Posterior vena cava (tissue), 2 donors: ENCODE measurements at places on chromosomes 7 and 10.

- no peak for DNase-seq
Measured at GRCh38 chr10:44046605-44047004, 338.3 kb downstream of the CXCL12 start.

- DNase-seq = no peak
Measured at GRCh38 chr7:95330204-95330960, 6.0 kb upstream of the PON1 start.

GRCh38 chr7:72316148-72316547 is 96.0 kb downstream of the CALN1 start:
- DNase-seq = no peak

DNA sequence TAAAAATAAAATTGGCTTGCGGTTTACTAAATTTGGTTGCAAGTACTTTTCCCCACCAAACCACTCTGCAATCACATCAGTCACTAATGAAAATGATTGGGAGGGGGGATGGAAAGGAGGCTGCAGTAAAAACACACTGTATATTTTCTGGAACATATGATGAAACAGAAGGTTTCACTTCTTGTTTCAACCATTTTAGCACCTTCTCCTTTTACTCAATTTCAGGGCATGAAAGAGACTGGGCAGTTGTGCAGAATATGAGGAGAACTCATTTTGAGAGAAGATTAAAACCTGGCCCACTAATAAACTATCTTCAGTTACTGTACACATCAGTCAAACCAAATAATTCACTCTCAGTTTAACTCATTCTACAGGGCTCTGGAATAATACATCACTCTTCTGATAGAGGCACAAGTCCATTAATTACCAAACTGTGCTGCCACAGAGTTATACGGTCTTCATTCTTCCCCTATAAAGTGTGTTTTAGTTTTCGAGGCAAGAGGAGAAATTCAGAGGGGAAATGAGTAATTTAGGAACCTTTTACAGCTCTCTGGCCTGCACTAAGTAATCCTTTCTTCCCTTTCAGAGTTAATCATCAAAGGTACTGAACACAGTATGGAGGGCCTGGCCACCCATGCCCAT is 25.5 kb downstream of the JAZF1 start:
- DNase-seq = no peak

DNA sequence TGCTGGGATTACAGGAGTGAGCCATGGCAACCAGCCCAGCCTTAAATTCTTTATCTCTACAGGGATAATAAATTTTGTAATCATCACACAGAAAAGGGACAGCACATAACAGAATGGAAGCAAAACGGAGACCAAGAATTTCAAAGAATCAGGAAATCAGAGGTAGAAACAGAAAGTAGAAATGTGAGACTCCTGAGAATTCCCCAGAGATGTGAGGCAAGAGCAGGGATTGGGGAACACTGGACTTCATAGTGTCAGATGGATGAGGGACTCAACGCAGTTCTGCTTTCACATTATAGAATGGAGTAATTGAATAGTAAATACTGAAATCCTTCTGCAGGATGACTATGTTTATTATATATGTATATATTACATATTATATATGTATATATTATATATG is 52.5 kb upstream of the MPP7 start:
- no peak for DNase-seq

GRCh38 chr10:60096761-60097513 is 190.6 kb upstream of the CCDC6 start:
- DNase-seq = no peak

DNA sequence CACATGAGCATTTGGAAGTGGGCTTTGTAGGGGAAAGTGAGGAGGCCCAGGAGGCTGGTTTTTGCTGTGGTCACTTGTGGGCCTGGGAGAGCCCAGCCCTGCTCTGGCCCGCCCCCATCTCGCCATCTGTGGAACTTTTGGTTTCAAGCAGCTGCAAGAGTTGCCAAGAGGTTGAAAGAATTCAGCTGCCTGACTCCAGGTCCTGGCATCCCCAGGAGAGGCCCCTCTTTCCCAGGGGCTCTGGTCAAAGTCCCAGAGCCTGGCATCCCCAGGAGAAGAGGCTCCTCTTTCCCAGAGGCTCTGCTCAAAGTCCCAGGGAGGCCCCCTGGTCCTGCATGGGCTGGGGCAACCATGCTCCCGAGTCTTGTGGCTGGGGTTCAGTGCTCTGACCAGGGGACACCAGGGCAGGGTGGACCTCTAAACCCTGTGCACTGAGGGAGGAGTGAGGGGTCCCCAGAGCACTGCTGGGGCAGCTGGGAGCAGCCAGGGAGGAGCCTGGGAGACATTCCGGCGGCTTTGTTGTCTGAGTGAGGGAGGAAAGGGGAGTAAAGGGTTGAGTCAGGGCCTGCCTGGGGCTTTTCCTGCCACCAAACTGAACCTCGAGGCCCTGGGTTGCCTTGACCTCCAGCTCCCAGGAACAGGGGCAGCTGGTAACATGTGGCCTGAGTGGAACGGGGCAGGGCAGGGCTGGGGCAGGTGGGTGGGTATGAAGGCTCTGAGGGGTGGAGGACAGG is 27.7 kb upstream of the CSGALNACT2 start:
- peak; percentile 68 for DNase-seq

DNA sequence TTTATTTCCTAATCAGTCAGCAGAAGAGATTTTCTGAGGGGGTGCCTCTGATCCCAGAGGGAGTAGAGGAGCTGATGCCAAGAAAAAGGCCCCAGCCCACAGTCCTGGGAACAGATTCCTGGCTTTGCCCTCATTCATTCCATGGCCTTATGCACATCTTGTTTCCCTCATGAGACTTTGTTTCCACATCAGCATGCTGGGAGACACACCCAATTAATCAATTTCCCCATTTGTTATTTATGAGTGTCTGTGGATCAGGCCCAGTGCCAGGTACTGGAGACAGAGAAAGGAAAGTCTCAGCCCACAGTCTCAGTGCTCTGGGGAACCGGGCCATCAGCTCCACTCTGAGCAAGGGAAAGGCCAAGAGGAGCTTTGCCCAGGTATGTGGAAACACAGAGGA is 496.2 kb upstream of the ZMIZ1 start:
- DNase-seq = no peak

- DNase-seq = no peak
Measured at GRCh38 chr10:25704622-25705021, 229.4 kb upstream of the MYO3A start.

DNA sequence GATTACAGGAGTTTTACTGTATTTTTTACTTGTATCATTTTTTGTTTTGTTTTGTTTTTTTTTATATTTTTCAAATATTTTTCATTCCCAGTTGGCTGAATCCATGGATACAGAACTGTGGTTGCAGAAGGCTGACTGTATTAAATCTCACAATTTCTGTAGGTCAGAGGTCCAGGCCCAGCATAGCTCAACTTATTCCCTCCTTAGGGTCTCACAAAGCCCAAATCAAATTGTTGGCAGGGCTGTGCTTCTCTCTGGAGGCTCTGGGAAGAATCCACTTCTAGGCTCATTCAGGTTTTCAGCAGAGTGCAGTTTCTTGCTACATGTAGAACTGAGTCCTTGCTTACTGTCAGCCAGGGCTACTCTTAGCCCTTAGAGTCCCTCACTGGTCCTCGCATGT is 22.6 kb downstream of the TSPAN14 start:
- no peak for DNase-seq

DNA sequence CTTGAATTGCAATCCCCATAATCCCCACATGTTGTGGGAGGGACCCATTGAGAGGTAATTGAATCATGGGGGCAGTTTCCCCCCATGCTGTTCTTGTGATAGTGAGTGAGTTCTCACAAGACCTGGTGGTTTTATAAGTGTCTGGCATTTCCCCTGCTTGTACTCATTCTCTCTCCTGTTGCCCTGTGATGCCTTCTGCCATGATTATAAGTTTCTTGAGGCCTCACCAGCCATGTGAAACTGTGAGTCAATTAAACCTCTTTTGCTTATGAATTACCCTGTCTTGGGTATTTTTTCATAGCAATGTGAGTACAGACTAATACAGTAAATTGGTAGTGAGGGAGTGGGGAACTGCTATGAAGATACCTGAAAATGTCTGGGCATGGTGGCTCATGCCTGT is 65.0 kb downstream of the ANKRD7 start:
- DNase-seq = no peak

DNA sequence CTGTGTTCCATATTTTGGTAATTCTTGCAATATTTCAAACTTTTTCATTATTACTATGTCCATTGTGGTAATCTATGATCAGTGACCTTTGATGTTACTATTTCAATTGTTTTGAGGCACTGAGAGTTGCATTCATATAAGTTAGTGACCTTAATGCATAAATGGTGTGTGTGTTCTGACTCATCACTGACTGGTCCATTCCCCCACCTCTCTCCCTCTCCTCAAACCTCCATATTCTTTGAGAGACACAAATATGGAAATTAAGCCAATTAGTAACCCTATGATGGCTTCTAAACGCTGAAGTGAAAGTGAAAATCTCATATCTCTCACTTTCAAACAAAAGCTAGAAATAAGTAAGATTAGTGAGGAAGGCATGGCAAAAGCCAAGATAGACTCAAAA is 739.6 kb downstream of the CCSER2 start:
- DNase-seq = no peak

GRCh38 chr7:107879400-107880035 is 11.5 kb upstream of the DLD start:
- DNase-seq = no peak

- no peak for DNase-seq
Measured at GRCh38 chr10:34200355-34200901, 614.7 kb downstream of the PARD3 start.

GRCh38 chr10:6507311-6507710 is 72.8 kb downstream of the PRKCQ start:
- no peak for DNase-seq

GRCh38 chr7:76054123-76055120 is 6.5 kb downstream of the MDH2 start:
- DNase-seq = no peak

DNA sequence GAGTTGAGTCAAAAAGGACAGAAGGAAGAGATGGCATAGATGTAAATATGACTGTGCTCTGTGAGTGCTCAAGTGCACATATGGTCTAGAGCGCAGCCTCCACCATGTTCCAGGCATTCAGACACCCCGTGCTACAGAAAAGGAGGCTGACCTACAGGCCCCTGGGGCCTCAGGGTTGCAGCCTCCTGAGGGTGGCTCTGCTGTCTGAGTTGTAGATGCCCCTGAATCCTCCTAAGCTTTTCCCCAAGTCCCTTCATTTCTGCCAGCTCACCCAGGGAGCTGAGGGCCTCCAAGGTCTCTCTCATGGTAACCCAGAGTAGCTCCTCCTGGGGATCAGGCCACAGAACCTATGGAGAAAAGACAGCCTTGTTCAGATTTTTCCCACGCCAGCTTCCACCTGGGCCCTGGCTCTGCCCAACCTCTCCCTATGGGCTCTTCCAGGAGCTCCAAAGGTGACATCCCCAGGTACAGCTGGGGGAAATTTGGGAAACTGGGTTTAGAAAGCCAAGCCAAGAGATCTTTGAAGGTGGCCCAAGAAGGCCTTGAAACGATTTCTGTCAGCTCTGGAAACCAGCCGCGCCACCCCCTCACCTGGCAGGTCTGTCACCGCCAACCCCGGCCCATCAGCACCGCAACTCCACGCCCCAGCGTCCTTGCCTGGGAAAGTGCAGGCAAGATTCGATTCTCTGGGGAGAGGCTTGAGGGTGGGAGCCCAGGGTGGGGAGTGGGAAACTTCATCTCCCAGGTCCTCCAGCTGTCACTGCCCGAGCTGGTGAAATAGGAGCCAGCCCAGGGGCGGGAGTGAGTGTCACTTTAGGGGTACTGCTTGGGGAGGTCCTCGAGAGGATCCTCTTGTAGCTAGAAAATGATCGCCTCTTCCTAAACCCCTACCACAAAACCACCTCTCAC is 2.4 kb downstream of the ZNF467 start:
- DNase-seq = no peak

- DNase-seq = no peak
Measured at GRCh38 chr7:47806701-47807103, 141.6 kb downstream of the PKD1L1 start.

GRCh38 chr7:146249272-146249671 is 132.7 kb downstream of the CNTNAP2 start:
- no peak for DNase-seq

- DNase-seq = no peak
Measured at GRCh38 chr10:77670817-77671443, 33.3 kb upstream of the KCNMA1 start.

DNA sequence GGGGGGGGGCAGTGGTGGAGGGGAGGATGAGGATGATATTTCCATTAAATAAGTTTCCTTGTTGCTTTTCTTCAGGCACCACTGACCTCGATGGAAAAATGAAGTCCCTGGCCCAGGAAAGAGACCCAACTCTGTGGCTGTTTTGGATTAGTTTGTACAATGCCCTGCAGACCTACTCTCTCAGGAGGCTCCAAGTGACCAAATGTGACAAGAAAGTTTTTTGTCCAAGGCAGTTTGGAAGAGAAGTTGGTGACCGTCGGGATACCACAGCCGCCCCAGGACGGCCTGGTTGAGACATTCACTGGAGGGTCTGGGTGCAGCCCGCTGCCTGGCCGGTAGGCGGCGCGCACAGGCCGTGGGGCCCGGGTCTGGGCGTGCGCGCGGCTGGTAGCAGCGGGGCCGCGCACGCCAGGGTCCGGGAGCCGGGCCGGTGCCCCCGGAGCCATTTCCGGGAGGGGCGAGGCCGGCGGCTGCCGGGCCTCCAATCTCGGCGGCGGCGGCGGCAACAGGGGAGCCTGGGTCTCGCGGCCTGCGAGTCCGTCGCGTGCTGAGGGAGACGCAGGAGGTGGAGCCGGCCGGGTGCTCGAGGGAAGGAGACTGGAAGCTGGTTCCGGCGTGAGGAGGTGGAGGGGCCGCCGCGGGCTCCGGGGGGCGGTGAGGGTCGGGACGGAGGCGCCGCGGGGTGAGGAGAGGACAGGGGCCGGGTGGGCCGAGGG is at the start of gene SGPL1:
TSS of gene SGPL1 (plus strand) at position 445 of the 716 bp plus-strand sequence. CDS start 906 bp downstream, outside the sequence.
- DNase-seq = peak; percentile 95

- DNase-seq = no peak
Measured at GRCh38 chr7:156120552-156120951, 308.3 kb upstream of the SHH start.

- no peak for DNase-seq
Measured at GRCh38 chr7:127504715-127505114, 80.7 kb downstream of the GCC1 start.

DNA sequence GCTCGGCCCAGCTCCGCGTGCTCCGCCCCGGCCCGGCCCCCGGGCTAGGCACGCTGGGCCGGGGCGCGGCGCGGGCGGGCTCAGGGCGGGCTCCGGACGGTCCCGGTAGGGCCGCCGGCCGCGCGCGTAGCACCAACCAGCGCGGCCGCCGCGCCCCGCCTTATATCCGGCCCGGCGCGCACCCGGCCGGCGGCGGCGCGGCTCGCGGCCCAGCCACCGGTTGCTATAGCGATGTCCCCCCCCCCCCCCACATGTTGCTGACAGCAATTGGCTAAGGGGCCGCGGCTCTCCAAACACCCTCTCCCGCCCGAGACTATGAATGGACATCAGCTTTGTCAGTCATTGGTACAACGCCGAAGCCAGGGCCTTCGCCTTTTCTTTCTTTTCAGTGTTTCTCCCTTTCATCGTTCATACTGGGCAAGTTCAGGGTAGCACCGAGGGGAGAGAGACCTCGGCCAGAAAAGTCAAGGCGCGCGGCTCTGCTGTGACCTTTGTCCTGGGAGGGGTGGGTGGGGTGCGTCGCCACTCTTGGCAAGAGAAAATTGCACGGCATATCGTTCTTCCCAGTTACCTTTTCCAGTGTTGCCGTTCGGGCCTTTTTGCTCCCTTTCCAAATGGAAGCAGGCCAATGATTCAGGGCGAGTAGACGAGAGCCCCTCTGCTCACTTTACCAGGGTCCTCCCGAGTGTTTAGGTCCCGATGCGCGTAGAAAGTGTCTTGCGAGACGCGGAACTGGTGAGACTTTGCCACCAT is 354.2 kb downstream of the DNAJB6 start:
- peak; percentile 85 for DNase-seq

GRCh38 chr10:112951359-112952281 is 1.6 kb downstream of the TCF7L2 start:
- peak; percentile 86 for DNase-seq

GRCh38 chr10:6781133-6781770 is 201.2 kb upstream of the PRKCQ start:
- DNase-seq = no peak
